Activated naive CD4-positive, alpha-beta T cell treated with anti-CD3 and anti-CD28 coated beads, Interleukin-2, amount 10 ng/mL, durations not matched to agents 5 hours and 36 hours (primary cell): ENCODE measurements at places on chromosomes 6 and 20. TPM values are rescaled to one million over a fixed set of nuclear protein-coding genes. Genes with fewer than 3 reads are reported as not detected.

Gene C20orf144
- total RNA-seq = 0.18 TPM

Gene RUNX2
- 3.8 TPM for total RNA-seq

Gene COL10A1
- total RNA-seq = not detected

Gene BPIFA3
- not detected for total RNA-seq

Gene TFB1M
- total RNA-seq = 26.0 TPM

Gene HEY2
- not detected for total RNA-seq

Gene C6orf58
- total RNA-seq = not detected

Gene NPEPL1
- total RNA-seq = 42.8 TPM

Gene CAGE1
- not detected for total RNA-seq

Gene SAMD5
- total RNA-seq = not detected

Gene UBE2C
- 135 TPM for total RNA-seq
